Activated T-helper 1 cell treated with anti-CD3 and anti-CD28 coated beads, Interleukin-12 subunit alpha, Interleukin-12 subunit beta, Interleukin-2, Interleukin-4 antibody, amounts not matched to agents 30 ng/mL and 10 ng/mL and 1 ng/mL, durations not matched to agents 14 hours and 24 hours and 36 hours (primary cell): ENCODE measurements at places on chromosomes 12 and 14. TPM values are rescaled to one million over a fixed set of nuclear protein-coding genes. Genes with fewer than 3 reads are reported as not detected.

PTPN21 gene
- 0.07 and 0.31 TPM in 2 replicates for total RNA-seq

CYP46A1 gene
- 0.27 TPM in 1 of 2 replicates, not detected in the other for total RNA-seq

LRRC10 gene
- not detected in 2 replicates for total RNA-seq

HSPA2 gene
- total RNA-seq: 11.2 and 11.6 TPM in 2 replicates

FAM186B gene
- total RNA-seq: 0.29 and 0.62 TPM in 2 replicates
